ENCODE measurements at places on chromosomes 13 and 19. TPM values are rescaled to one million over a fixed set of nuclear protein-coding genes. Genes with fewer than 3 reads are reported as not detected.

GRCh38 chr13:22569811-22570210 is 611.0 kb upstream of the SGCG start:
- no peak for DNase-seq

- DNase-seq = no peak
Observed at GRCh38 chr19:49344505-49345423, 9.6 kb downstream of the CD37 start.

DNA sequence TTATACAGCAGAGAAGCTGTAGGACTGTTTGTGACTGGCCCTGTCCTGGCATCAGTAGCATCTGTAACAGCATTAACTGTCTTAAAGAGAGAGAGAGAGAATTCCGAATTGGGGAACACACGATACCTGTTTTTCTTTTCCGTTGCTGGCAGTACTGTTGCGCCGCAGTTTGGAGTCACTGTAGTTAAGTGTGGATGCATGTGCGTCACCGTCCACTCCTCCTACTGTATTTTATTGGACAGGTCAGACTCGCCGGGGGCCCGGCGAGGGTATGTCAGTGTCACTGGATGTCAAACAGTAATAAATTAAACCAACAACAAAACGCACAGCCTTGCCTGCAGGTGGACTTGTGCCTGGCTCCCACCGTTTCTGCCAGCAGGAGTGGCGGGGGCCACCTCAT is 27.3 kb upstream of the LDLR start:
- DNase-seq = no peak

- DNase-seq = no peak
Observed at GRCh38 chr13:76773448-76774094, 112.6 kb downstream of the KCTD12 start.

DNA sequence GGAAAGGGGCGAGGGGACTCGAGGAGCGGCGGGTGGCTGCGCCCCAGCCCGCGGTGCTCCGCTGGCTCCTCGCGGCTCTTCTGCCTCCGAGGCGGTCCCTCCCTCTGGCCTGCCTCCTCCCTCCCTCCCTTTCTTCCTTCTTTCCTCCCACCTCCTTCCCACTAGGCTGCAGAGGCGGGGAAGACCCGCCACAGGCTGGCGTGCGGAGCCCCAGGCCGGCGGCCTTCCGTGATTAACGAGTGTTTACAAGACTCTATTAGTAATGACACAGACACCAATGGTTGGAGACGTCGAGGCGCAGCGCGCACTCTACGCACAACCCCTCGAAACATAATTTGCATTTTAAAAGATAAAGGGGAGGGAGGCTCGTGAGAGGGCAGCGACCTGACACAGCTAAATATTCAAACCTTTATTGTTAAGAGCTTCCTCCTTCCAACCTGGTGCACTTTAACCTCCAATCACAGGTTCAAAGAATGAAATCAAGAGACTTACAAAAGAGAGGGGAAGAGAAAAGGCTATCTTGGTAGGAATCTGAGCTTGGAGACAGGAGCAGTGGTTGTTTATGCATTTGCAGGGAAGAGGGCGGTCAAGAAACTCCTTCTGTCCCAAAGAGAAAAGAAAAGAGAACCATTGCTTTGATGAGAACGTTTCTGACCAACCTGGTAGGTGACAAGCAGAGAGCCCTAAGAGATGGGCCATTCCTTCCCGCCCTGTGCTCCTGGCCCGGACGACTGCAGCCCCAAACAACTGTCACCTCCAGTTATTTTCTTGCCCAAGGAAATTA is at the start of gene CDX2:
Gene CDX2, minus strand, starts transcription at position 234 of the 784 bp plus-strand sequence. CDS start 309 bp downstream, outside the sequence.
- DNase-seq = no peak

GRCh38 chr19:27774827-27775226 is 1438.1 kb downstream of the UQCRFS1 start:
- no peak for DNase-seq

DNA sequence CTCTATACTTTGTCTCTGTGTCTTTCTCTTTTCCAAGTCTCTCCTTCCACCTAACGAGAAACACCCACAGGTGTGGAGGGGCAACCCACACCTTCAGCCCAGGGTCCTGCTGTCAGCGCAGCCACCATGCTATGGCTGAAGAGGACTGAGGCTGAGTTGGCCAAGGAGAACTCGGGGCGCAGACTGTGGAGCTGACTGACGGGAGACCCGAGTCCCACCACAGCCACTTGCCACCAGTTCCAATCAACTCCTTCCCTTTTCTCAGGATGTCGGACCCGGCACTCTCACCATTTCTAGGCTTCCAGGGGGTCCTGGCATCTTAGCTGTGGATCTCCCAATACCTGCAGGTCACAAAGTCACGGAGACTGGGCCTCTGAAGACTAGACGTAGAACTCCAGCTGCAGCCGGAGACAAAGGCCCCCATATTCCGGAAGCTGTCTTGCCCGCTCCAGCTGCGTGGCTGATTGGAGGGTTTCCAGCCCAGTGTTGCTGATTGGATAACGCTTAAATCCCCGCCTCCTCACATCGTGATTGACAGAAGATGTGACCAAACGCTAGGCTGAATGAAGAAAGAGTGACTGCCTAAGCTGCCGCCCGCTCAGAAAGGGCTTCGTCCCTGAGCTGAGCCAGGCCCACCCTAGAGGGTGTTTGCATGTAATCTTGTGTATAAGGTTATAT is 63.6 kb downstream of the ZNF429 start:
- no peak for DNase-seq

DNA sequence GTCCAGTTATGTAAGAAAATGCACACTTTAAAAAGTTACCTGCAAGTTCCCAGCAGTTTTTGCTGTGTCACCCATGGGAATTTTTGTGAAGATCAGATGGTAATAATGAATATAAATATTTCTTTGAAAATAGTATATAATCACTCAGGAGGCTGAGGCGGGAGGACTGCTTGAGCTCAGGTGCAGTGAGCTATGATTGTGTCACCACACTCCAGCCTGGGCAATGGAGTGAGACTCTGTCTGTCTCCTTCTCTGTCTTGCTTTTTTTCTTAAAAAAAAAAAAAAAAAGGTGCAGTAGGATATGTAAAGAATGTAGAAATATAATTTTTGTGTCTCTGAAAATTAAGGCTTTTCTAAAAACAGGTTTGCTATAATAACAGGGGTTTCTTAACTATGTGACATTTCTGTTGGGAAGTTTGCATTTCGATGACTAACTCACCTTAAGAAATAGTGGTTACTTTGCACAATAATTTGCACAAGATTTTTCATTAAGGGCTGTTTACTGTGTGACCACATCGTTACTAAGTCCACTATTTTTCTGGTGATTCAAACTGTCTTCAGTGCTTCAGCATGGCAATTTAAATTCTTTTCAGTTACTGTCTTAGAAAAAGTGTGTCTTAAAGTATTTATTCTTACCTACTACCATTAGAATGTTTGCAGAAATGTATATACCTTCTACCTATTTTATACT is 37.3 kb downstream of the DNAJC3 start:
- DNase-seq = peak; percentile 26

DNA sequence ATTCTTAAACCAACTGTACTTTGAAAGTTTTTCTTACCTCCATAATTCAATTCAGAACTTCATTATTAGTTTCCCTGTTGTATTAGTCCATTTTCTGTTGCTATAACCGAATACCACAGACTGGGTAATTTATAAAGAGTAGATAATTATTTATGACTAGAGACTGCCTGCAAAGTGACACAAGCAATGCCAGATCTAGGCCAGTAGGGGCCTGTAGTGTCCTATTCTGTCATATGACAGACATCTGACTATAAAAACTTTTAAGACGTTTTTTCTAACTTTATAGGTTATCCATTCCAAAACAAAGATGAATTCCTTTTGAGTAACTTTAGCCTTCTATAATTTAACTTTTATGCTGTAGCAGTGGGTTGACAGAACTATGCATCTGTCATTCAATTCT is 2783.8 kb downstream of the PCDH9 start:
- DNase-seq = peak; percentile 7

- DNase-seq = no peak
Observed at GRCh38 chr13:22081430-22081829, 410.6 kb downstream of the FGF9 start.

- no peak for DNase-seq
Observed at GRCh38 chr19:31448221-31448657, 99.0 kb upstream of the TSHZ3 start.

DNA sequence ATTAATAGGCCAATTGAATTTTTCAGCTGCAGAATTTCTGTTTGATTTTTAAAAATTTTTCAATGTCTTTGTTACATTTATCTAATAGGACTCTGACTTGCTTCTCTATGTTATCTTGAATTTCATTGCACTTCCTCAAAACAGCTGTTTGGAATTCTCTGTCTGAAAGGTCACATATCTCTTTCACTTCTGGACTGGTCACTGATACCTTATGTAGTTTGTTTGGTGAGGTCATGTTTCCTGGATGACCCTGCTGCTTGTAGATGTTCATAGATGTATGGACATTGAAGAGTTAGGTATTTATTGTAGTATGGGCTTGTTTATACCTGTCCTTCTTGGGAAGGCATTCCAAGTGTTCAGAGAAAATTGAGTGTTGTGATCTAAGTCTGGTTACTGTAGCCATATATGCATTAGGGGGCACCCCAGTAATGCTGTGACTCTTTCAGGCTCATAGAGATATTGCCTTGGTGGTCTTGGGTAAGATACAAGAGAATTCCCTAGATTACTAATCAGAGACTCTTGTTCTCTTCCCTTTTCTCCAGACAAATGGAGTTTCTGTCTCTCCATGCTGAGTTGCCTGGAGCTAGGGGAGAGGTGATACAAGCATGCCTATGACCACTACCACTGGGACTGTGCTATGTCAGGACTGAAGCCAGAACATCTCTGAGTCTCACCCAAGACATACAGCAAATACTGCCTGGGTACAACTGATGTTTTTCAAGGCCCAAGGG is 27.8 kb downstream of the RFC3 start:
- DNase-seq = no peak

DNA sequence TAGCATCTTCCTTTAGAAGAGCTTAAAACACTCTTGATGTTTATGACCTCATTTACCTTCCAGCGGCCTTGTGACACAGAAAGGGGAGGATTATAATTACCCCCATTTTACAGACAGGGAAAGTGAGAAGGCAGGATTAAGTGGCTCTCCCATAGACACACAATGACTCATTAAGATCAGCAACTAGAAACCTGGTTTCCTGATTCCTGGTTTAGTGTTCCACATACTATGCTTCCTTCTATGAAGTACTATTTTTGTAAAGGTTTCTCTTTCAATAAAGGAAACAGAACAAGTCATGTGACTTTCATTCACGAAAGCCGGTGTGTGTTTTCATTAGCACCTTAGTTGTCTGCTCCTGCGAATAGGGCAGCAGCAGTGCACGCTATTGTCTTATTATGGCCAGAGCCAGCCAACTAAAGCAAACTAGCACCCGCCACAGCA is 8.3 kb downstream of the IRS2 start:
- DNase-seq = no peak

The ZNF439 gene
- not detected for total RNA-seq

The ZSCAN1 gene
- total RNA-seq = not detected

The PTPRH gene
- 31.9 TPM for total RNA-seq

The NEK5 gene
- 0.14 TPM for total RNA-seq

The NCAN gene
- total RNA-seq = 0.05 TPM

The MISP gene
- 24.1 TPM for total RNA-seq

The KCNC3 gene
- total RNA-seq = 0.27 TPM

Measured in NCI-H460 (cell line).